ENCODE measurements at places on chromosomes 2 and 18.

GRCh38 chr18:6150430-6150829, 255.1 kb upstream of the TMEM200C start:
- no peak for DNase-seq

DNA sequence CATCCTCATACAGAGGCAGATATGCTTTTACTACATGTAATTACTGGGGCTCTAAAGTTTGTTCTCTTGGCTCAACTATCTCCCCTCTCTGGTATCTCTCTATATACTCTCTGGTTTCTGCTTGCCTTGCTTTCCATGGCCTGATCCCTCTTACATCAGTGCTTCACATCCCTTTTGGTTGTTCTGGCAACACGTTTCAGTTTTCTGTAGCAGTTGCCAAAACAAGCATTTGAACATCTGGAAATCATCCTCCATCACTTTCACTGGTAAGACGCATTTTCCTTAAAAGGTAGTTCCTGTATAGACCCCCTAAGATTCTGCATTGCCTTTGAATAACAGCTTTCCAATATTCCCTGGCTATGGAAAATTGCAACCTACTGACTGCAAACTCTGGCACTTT, 25.9 kb downstream of the COL5A2 start:
- no peak for DNase-seq

GRCh38 chr2:154439156-154439555, 259.3 kb upstream of the KCNJ3 start:
- DNase-seq: no peak

DNA sequence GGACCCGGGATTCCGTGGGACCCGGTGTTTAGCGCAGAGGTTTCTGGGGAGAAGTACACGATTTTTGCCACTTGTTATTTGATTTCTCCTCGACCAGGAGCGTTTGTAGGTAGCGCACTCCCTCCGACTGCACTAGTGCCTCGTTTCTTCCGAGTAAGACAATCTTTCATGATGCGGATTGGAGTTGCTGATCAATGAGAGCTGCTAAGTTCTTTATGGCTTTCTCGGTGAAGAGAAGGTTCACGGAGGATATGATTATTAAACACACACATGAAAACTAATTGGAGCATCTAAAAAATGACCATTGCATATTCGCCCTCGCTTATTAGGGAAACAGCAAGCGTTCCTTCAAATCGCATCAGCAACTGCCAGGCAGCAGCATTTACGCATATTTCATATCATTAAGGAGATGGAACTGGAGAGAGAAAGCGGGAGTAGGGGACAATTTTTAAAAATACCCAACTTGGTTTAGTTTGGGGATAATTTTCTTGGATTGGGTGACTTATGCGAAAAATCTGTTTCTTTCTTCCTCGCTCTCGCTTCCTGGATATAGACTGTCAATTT, 616 bp downstream of the EML6 start:
- DNase-seq: no peak

- no peak for DNase-seq
Observed at GRCh38 chr18:58591286-58591685, 37.6 kb downstream of the ALPK2 start.

DNA sequence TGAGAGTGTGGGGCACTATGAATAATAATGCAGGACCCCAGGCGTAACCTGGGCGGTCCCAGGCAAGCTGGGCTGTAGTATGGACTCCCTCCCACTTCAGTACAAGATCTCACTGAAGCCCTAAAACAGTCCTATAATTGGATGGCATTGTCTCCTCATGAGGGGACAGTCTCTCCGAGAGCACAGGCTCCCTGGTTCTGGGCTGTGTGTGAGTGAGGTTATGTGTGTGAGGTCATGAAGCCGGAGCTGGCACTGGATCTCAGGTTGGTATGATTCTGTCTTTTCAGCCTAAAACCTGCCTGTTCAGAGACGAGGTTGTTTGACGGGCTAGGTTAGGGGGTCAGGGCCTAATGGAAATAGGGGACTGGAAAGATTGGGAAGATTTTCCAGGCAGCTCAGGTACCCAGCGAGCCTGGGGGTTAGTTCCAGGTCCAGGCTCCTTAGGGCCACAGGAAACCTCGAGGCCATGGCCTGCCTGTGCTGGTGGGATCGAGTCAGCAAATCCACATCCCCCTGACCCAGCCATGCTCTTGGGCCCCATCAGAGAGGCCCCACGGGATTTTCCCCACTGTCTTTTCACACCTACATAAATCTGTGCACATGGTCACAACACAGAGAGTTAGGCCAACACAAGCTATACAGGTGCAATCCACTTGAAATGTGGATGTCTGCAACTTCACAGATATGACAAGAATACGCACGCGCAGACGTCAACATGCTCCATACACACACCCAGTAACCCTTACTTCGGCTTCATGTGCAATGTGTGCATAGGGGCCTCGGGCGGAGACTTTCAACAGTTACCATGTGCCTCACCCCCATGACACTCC, 94.8 kb downstream of the INHBB start:
- DNase-seq: no peak

DNA sequence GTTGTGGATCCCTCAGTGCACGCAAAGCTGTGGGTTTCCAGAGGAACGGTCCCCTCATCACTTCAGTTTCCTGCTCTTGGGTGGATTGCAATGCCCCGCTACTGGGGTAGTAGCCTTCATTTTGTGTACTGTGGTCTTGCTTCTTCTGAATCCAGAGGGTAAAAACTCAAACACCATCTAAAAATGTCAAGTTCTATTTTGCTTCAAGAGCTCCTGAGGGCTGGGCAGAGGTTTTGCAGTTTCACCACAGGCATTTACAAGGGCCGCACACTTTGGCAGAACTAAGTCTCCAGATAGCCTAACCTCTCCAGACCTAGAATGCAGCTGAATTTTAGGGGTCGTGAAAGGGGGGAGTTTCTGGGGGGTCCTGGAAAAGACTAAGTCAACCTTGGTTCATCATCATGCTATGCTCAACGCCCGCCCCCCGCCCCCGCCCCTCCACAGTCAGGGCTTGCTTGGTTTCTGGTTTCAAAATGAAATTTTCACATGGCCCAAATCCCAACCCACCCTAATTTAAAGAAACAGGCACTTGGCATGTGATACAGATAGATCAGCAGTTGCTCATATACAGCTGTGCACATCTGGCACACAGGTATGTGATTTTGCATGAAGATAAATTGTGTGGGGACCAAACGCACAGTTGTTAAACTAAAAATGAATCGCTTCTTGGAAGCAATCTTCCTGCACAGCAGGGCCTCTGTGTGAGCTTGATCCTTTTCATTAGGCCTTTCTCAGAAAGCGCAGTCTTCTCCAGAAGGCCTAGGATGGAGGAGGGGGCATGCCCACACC, 329.6 kb downstream of the OSR1 start:
- DNase-seq: no peak

GRCh38 chr18:78896111-78896905, 83.3 kb upstream of the SALL3 start:
- no peak for DNase-seq

GRCh38 chr2:117686699-117687098, 127.8 kb upstream of the DDX18 start:
- DNase-seq: no peak

DNA sequence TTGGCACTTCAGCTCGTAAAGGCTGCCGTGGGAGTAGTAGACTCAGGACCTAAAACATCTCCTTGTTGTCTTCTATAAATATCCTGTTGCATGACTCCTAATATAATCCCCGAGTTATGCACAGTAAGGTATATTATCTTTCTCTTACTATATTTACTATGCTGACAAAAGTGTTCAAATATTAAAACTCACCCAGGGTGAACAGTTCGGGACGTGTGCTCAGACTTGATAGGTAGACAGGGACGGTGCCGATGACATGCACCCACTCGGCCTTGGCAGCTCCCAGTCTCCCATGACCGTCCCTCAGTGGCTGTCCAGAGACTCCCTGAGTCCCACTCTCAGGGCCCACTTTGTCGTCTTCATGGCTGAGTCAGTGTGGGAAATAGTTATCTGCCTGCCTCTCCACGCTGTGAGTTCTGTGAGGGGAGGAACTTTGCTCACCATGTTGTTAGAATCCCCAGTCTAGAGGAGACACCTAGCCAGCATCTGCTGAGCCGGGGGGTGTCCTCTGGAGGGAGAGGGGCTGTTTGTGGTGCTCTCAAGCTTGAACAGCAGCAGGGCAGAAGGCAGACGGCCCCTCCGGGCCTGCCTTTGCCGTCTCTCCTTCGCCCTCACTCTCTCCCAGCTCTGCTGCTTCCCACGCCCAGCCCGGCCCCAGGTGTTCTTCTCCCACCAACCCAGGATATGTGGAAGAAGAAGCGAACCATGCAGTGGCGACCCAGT, 75.0 kb downstream of the DGKD start:
- DNase-seq: no peak

DNA sequence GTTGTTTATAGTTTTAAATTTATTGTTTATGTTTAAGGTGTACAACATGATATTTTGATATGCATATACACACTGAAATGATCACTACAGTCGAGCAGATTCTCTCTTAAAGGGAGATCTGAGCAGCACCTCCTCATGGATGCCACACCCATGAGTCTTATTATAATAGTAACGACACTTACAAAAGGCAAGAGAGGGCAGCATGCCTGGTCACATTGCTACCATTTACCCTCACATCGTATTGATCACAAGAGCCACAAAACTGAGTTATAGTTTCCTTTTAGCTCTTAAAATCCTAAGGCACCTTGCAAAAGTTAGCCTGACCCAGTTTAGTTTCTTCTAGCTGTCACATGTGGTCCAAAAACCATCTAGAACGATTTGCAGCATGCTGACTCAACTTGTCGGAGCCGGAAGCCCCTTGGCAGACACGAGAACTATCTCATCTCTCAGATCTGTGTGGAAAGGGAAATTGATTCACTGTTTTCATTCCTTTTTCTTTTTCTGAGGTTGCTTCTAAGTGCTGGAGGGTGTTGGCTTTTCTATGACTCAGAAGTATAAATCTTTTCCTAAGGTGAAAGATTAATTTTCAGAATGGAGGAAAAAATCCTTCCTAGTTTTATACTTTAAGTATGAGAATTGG, 85.3 kb downstream of the CDC42EP3 start:
- no peak for DNase-seq

DNA sequence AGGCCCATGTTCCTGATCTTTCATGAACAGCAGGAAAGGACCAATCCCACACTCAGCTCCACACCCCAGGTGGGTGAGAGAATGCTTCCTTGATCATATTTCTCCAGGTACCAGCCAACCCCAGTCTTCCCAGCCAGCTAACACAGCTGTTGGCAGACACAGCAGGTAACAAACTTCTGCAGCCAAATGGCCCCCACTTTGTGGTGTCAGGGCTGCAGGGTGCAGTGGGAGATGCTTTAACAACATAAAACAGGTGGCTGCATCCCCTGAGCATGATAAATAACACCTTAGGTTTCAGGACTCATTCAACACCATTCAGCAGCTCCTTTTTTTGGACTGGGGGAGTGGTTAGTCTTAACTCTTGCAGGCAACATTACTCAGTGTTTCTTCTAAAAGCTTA, 76.7 kb upstream of the ACAA2 start:
- no peak for DNase-seq

DNA sequence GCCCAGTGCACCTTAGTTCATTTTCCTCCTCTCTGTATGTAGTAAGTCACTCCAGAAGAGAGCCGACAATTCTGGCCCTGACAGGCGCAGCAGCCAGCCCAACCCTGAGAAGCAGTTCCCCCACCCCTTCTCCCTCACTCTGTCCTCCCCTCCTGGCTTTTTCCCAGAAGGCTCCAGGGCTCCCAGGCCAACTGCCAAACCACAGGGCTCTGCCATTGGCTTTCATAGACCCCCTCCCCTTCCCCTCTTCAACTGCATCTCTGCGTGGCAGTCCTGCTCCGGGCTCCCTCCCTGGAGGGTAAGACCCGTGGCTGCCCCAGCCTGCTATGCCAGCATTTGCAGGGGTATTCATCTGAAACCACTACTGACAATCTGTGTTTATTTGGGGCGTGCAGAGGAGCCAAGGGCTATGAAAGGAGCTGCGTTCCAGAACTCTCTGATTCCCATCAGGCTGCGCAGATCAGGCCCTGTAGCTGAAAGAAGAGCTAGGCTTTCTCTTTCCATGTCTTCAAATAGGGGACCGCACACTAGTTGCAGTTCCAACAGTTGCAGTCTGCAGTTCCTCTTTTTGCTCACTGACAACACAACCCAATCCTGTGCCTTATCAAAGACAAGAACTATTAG, 388.6 kb upstream of the TNP1 start:
- DNase-seq: no peak

GRCh38 chr2:96400049-96401000, 64.8 kb downstream of the NCAPH start:
- no peak for DNase-seq

- DNase-seq: no peak
Observed at GRCh38 chr2:190785334-190785733, 95.3 kb upstream of the GLS start.

DNA sequence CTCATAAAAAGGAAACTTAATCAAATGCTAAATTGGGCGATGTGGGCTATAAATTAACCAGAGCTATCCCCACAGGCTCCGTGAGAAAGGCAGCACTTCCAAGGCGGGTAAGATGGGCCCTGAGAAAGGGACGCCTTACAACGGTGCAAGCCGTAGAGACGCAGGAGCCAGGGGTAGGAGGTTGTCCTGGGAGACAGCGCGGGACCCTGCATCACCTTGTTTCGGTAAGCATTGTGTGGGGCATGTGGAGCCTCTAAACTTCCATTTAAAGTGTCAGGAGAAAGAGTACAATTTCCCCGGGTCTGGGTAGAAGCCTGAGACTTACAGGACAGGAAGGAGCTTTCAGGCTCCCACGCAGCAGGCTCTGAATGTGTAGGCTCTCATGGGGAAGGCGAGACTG, 1.2 kb upstream of the PER2 start:
- no peak for DNase-seq

GRCh38 chr18:13136056-13136903, 82.3 kb upstream of the LDLRAD4 start:
- no peak for DNase-seq

- DNase-seq: no peak
Observed at GRCh38 chr18:22067682-22068081, 101.7 kb upstream of the GATA6 start.

GRCh38 chr18:69987870-69988269, 40.2 kb upstream of the CD226 start:
- DNase-seq: no peak

GRCh38 chr2:157228946-157229345, 28.6 kb upstream of the GALNT5 start:
- DNase-seq: no peak

- no peak for DNase-seq
Observed at GRCh38 chr2:7837237-7837760, 844.6 kb upstream of the ID2 start.

Data from stimulated activated CD8-positive, alpha-beta memory T cell treated with anti-CD3 and anti-CD28 coated beads, Interleukin-15, amount 100 ng/mL, for 24 hours (primary cell).